Natural killer cell (primary cell): ENCODE measurements at places on chromosomes 3 and 15. TPM values are rescaled to one million over a fixed set of nuclear protein-coding genes. Genes with fewer than 3 reads are reported as not detected.

DNA sequence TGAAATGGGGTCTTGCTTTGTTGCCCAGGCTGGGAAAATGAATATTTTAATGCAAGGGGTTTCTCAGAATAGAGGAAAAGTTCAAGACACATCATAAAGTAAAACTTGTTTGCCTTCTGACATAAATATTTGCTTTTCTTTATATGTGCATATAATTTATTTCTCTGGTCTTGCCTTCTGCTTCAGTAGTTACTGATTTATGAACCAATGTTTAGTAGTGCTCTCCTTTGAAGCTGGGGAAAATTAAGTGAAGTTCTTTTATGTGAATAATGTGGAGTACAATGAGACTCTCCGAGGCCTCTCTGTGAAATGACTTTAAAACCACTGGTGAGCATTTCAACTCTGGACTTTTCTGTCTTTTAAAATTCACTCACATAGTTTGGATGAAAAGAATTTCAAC is 55.6 kb downstream of the MAGI1 start:
- DNase-seq, result no peak

DNA sequence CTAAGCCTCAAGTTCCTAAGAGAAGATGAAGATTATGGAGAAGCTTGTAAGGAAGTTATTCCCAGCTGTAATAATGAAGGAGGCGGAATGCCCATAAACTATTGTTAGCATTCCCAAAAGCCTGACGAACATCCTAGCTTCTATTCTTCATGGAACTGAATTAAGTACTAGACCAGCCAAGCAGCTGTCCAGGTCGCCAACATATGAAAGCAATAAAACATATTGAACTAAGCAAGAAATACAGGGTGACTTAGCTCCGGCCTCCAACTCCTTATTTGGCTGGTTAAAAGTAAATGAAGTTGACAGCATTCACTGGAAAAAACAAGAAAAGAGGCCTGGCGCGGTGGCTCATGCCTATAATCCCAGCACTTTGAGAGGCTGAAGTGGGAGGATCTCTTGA is 174.0 kb upstream of the TPM1 start:
- no peak for DNase-seq

- DNase-seq, result no peak
Measured at GRCh38 chr3:123657111-123657510, 72.3 kb upstream of the HACD2 start.

GRCh38 chr15:68730976-68731897 is 89.5 kb downstream of the ANP32A start:
- DNase-seq, result no peak

GRCh38 chr3:184604039-184604601 is 42.5 kb downstream of the EPHB3 start:
- DNase-seq, result no peak

DNA sequence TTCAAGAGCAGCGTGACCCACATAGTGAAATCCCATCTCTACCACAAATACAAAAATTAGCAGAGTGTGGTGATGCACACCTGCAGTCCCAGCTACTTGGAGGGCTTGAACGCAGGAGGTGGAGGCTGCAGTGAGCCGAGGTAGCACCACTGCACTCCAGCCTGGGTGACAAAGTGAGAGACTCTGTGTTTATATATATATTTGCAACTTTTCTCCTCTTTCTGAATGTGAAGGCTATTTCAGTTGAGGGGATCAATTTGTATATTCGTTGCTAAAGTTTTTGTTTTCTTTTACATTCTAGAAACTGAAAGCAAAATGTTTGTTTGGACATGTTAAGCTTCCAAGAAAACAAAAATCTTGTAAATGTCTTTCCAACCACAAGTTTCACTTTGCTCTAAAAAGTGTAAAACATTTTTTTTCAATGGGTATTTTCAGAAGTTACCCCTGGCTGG is 29.8 kb upstream of the FAM98B start:
- DNase-seq, result no peak

DNA sequence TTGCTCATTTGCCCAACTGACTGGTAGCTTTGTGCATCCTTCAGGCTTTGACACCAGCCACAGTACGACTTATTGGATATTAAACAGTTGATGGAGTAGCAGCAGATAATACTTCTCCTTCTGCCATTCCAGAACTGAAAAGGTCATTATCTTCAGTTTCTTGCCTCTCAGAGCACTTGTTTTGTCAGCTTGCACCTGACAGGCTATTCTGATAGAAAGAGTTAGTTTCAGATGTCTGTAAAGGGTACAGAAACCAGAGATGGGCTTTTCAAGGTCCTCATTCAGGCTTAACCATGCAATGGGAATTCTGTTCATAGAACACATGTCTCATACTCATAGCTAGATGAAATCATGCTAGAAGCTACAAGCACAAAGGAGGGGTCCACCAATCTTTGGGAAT is 367.2 kb downstream of the OTOL1 start:
- DNase-seq, result no peak

GRCh38 chr15:48644467-48644826 is 1.1 kb downstream of the FBN1 start:
- DNase-seq, result no peak

GRCh38 chr3:181695661-181696491 is 15.8 kb upstream of the SOX2 start:
- no peak for DNase-seq

DNA sequence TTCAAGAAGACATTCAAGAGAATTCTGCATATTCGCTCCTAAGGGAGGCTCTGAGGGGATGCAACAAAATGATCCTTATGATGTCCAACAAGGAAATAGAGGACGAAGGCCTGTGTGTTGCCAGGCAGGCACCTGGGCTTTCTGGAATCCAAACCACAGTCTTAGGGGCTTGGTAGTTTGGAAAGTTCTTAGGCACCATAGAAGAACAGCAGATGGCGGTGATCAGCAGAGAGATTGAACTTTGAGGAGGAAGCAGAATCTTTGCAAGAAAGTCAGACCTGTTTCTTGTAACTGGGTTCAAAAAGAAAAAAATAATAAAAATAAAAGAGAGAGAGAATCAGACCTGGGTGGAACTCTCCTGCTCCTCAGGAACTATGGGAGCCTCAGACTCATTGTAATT is 11.7 kb upstream of the ATG7 start:
- DNase-seq, result peak; percentile 30

- DNase-seq, result no peak
Measured at GRCh38 chr15:27694506-27695087, 404.5 kb downstream of the OCA2 start.

DNA sequence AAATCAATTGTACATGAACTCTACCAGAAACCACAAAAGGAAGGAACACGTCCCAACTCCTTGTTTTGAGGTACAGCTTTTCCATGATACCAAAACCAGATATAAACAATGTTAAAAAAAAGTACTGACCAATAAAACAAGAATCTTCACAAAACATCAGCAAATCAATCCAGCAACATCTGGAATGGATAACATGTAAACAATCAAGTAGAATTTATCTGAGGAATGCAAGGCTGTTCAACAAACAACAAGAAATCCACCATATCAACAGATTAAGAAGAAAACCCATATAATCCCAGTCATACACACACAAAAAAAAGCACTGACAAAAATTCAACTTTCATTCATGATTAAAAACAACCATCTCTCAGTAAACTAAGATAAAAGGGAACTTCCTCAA is 26.7 kb downstream of the TJP1 start:
- DNase-seq, result no peak

DNA sequence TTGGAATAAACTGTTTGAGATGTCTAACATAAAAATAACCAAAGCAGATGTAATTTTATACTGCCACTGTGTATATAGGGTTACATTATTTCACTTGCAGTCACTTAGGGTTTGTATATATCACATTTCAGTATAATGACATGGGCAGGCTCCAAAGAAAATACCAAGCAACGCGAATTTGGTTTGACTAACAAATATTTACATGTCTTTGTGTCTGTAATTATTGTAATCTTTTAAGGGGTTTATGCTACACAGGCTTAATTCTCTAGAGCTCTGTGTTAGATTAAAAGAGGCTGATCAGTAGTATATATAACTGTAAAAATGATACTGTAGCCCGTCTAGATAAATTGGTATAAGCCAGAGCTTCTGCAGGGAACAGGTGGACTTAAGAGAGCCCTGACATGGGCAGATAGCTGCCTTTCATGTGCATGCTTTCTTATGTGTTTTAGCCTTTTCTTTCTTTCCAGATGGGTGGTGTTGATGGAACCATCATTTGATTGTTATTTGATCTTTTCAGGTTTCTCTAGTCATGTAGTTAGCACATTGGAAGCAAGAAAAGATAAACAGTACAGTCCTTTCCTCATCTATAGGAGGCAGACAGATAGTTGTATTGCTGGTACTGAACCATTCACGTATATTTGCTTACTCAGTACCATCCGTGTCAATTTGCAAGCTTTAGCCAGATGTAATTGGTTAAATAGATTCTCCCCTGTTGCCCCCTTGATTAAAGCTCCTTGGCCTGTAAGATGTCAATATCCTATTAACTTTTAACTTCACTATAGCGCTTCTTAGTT is 86.1 kb downstream of the GALK2 start:
- no peak for DNase-seq

DNA sequence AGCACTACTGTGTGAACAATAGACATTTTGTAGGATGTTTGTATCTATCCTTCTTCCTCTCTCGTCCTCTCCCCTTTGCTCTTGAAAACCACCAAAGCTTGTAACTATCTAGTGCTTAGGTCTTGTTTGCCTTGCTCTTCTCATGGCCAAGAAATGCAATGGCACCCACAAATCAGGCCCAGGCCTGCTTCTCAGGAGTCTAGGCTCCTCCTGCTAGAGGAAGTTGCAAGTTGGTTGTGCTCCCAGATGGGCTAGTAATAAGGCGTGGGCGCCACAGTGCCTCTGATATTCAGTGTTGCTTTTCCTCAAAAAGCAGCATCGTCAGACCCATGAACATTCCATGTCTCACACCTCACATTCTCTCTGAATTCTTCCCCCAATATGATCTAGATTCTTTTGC is 28.7 kb downstream of the ZNF385D start:
- DNase-seq, result no peak

DNA sequence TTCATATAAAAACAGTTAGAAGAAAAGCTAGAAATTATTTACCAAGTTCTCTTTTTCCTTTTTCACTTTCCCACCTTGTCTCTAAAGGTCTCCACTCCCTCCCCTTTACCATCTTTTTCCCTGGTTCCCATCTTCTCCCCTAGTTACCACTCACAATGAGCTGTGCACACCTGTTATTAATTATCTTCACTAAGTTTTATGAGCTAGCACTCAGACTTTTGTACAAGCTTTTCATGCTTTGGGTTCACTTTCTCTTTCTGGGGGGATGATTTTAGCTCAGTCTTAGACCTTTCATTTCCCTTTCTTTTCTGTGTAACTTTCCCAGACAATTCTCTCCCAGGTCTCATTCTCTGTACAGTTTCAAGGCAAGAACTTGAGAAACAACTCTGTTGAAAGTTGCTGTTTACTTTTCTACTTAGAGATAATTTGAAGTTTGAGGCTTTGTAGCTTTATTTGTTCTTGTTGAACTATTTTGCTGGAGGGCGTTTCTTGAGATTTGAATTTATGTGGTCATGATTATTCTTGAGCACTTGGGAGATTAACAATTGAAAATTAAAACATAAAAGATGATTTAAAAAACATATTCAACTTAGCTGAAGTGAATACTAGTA is 24.0 kb upstream of the AADAC start:
- no peak for DNase-seq

GRCh38 chr15:71588746-71589145 is 221.6 kb upstream of the NR2E3 start:
- no peak for DNase-seq

- no peak for DNase-seq
Measured at GRCh38 chr3:53815651-53816050, 30.6 kb downstream of the CHDH start.

GRCh38 chr3:66574091-66574490 is 73.3 kb upstream of the LRIG1 start:
- no peak for DNase-seq

DNA sequence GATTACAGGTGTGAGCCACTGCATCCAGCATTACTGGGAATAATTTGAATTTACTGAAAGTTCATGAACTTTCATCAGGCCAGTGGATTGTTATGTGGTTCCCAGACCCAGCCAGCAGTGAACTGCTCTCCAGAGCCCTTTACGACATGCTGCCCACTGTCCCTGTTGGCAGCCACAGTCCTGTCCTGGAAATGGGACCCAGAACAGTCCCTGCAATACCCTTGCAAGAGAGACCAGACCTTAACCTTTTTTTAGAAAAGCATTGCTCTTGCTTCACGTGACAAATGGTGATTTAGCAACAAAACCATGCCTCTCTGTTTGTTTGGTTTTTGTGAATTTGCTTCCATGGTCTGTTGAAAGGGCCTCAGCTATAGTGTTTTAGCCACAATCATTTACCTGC is 367.3 kb upstream of the C2CD4B start:
- DNase-seq, result no peak

GRCh38 chr3:151283907-151284461 is 5.6 kb upstream of the P2RY14 start:
- DNase-seq, result peak; percentile 16

- DNase-seq, result no peak
Measured at GRCh38 chr3:42477696-42478095, 24.7 kb upstream of the VIPR1 start.

DNA sequence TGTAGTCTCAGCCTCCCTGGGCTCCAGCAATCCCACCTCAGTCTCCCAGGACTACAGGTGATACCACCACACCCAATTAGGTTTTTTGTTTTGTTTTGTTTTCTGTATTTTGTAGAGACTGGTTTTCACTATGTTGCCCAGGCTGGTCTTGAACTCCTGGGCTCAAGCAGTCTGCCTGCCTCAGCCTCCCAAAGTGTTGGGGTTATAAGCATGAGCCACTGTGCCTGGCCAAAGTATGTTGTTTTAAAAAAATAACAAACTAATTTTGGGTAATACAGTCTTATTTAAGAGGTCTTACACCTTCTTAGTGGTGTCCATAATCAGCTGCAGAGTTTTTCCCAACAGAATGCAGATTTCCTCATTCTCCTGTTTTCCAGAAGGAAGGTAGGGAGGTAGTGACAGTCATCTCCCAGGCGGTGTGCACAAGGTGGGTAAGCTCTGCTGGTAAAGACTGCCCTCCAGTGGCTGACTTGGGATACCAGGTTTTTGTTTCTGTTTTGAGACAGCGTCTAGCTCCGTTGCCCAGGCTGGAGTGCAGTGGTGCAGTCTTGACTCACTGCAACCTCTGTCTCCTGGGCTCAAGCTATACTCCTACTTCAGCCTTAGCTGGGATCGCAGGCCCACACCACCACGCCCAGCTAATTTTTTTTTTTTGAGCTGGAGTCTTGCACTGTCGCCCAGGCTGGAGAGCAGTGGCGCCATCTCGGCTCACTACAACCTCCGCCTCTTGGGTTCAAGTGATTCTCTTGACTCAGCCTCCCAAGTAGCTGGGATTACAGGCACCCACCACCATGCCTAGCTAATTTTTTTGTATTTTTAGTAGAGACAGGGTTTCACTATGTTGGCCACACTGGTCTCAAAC is 58.4 kb downstream of the MAP6D1 start:
- peak; percentile 86 for DNase-seq

GRCh38 chr3:176767385-176767784 is 429.9 kb downstream of the TBL1XR1 start:
- DNase-seq, result no peak

P2RY12 gene
- 0.52 TPM for total RNA-seq

C2CD4A gene
- not detected for total RNA-seq

TICRR gene
- total RNA-seq, result 0.14 TPM

MAN2C1 gene
- 385 TPM for total RNA-seq

COL6A5 gene
- total RNA-seq, result not detected

FETUB gene
- not detected for total RNA-seq

MCF2L2 gene
- total RNA-seq, result 4.9 TPM

REC114 gene
- total RNA-seq, result not detected

SEMA6D gene
- total RNA-seq, result not detected
